ENCODE measurements at places on chromosomes 3 and 15.

DNA sequence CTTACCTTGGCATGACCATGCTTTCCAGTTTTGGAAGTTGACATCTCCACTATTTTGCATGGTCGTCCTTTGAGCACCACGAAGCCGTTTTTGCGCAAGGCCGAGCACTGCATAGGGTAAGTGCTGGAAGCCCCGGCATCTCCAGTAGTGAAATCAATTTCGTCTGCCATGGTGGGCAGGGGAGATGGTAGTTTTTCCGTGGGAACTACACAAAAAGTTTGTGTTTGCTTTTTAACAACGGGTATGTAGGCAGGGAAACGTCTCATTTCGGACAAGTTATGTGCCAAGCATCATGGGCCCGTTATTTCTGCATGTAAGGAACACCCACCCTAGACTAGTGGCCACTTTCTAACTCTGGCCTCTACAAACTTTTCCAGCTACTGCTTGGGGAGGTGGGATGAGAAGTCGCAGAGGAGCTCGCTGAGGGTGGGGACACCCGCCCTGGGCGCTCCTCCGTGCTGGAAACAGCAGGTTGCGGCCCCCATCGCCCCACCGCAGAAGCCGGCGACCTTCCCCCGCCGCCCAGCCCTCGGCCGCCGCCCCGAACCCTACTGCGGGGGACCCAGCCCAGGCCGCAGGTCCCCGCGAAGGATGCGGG lies 701 bp downstream of the EIF5A2 start:
- no peak for DNase-seq

GRCh38 chr3:123447416-123447748 lies 1.5 kb downstream of the ADCY5 start:
- DNase-seq, result no peak

DNA sequence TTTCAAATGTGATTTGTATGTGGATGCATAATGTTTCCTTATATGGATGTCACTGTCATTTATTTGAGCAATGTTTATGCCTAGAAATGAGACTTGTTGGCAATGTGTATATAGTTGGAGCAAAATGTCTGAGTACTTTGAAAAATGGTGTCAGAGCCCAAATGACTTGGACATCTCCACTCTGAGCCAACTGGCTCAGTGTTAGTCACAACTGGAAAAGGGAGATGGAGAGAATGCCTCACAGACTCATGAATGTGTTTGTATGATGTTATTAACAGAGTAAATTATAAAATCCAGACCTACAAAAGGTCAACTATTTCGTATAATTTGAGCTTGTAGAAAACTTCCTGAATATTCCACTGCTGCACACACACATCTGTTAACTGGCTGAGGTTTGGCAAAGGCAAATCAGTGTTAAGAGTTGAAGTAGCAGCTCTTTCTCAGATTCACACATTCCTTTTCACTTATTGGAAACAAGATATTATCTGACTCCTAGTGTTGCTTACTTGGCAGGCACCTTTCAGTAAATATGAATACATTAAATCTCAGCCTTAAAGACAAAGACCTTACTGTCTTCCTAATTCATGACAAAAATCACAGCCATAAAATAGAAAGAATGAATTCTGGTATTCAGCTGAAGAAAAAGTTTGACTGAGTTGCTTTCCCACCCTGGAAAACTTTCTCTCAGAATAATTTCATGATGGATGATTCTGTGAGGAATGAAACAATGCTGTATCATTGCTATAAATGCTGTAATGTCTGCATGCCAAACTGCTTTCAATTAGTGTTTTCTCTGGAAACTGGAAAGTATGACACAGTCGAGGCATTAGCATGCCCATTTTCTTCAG lies 27.0 kb downstream of the ADIPOQ start:
- no peak for DNase-seq

GRCh38 chr15:57213862-57214261 lies 162.4 kb upstream of the CGNL1 start:
- no peak for DNase-seq

DNA sequence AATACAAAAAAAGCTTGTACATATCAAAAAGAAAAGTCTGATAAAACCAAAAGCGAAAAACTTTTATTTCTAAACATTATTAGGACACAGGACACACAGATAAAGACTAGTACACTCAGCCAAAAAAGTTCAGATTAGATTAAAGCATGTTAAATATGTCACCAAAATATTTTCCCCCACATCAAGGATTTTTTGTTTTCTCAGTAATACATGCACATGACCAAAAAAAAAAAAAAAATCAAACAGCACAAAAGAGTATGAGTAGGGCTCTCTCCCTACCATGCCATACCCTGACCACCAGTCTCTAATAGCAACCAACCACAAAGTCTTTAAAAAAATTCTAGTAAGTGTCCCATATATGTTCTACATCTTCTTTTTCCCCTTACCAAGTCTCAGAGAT lies 77.4 kb downstream of the LRRFIP2 start:
- DNase-seq, result no peak

GRCh38 chr3:3160826-3161225 lies 18.7 kb downstream of the CRBN start:
- DNase-seq, result no peak

DNA sequence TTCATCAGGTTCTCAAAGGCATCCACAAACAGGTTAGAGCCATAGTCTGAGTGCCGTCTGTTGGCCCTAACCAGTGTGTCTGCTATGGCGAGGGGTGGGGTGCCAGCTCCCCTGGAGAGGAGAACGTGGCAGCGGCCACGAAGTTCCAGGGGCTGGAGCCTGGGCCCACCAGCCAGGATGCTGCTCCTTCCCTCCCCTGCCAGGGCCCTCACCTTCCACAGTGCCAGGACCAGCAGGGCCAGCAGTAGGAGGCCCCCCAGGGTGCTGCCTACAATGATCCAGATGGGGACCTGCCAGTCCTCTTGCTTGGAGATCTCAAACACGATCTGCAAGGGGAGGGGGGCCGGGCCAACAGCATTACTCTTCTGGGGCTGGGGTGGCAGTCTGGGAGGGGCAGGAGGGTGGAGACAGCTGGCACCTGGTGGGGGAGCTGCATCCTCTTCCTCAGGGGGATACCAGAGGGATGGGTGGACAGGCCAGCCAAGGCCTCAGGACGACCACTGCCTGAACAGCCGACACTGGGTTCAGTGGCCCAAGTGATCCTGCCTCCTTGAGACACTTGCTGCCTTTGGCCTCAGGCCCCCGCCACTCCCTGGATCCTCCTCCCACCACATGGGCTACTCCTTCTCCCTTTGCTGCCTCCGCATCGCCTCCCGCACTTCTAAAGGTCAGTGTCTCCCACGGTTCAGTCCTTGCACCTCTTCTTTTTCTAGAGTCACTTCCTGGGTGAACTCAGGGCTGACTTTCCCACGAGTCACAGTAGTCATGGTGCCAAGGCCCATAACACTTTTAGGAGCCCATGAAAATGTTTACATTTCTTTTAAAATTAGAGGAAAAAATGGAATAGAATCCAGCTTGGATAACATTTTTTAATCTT lies 26.3 kb downstream of the FEM1B start:
- DNase-seq, result no peak

- no peak for DNase-seq
Observed at GRCh38 chr3:185316740-185317412, 46.1 kb upstream of the MAP3K13 start.

DNA sequence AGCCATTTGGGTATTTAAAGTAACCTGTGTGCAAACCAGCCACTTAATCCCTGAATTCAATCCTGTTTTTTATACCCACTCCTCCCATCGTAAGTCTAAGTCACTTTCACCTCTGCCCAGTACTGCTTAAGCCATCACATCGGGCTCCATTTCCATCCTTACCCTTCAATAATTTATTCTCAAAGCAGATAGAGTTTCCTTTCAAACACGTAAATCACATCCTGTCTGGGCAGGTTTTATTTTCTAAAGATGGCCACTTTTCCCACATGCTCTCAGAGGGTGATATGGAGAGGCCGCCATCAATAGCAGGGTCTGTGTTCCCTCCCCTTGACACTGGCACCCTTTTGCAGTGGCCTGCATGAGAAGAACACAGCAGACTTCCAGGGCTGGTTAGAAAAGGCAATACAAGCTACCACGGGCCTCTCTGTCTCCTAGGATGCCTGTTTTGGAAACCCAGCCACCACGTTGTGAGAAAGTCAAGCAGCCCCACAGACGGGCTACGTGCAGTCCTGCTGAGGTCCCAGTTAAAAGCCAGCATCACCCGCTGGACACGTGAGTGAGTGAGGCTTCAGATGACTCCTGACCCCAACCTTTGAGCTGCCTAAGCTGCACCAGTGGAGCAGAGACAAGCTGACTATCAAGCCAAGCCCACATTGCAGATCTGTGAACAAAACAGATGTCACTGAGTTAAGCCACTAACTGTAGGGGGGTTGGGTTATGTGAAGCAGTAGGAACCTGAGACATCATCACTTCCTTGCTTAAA lies 241.8 kb upstream of the SLCO3A1 start:
- DNase-seq, result no peak

- no peak for DNase-seq
Observed at GRCh38 chr3:23785882-23786281, 19.9 kb upstream of the UBE2E1 start.

- no peak for DNase-seq
Observed at GRCh38 chr3:31379598-31379997, 153.1 kb upstream of the STT3B start.

DNA sequence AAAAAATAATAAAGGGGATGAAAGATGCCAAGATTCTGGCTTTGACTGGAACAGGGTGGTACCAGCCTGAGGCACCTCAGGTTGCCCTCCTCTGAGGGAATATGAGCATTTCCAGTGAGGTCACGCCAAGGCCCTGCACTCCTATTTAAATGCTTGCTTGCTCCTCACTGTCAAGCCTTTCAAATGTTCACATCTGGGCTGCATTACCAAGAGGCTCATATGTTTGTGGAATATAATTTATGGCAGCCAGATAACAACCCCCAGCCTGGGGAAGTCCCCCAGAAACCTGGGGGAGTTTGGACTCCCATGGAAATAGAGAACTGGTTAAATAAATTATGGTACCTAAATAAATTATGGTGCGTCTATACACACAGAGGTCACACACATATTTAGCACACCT lies 88.4 kb downstream of the FRMD4B start:
- no peak for DNase-seq

GRCh38 chr3:187782006-187782405 lies 36.7 kb upstream of the BCL6 start:
- no peak for DNase-seq

DNA sequence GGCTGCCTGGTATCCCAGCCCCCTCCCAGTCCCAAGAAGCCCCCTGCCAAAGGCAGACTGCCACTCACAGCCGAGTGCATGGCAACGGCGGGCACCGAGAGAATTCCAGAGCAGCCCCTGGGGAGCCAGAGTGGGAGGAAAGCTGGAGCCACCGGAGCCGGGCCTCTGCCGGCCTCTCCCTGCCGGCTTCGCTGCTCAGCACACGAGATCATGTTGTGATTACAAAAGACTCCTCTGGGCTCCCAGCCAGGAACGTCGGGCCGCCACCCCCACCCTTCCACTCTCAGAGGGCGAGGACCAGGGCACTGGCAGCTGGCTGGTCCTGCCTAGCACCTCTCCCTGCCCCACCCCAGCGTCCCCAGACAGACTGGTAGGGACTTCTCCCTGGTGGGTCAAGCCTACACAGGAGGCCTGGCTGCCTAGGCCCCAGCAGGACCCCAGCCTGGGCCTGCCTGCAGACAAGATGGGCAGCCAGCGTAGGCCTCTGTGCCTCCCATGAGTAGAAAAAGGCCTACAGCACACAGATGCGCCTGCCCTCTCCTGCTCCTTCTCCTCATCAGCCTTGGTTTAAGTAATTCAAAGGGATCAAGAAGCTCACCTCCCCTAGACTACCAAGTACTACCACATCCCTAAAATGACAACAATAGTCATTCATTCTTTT lies at the start of gene CCDC9B:
Gene CCDC9B (minus strand): TSS at position 200 of the 661 bp plus-strand sequence. CDS start 120 bp downstream, at position 80.
- DNase-seq, result no peak

DNA sequence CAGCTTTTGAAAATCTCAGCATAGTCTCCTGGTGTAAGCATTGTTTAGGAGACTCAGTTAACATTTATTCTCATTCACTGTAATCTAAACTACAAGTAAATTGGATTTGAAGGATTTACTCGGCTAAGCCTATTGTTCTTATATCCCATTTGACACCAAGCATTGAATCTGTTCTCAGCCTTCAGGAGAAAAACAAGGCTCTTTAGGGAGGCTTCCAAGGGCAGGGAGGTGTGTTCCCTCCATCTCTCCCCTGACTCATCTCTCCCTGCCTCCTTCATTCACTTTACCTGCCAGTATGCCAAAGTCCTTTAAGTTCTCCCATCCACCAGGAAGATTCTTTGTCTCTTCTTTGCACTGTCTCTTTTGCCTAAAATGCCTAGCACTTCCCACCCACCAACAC lies 347.8 kb downstream of the MFSD1 start:
- no peak for DNase-seq

GRCh38 chr3:172622916-172623700 lies 87.8 kb downstream of the NCEH1 start:
- DNase-seq, result no peak

- DNase-seq, result no peak
Observed at GRCh38 chr15:35393398-35393797, 152.6 kb downstream of the DPH6 start.

DNA sequence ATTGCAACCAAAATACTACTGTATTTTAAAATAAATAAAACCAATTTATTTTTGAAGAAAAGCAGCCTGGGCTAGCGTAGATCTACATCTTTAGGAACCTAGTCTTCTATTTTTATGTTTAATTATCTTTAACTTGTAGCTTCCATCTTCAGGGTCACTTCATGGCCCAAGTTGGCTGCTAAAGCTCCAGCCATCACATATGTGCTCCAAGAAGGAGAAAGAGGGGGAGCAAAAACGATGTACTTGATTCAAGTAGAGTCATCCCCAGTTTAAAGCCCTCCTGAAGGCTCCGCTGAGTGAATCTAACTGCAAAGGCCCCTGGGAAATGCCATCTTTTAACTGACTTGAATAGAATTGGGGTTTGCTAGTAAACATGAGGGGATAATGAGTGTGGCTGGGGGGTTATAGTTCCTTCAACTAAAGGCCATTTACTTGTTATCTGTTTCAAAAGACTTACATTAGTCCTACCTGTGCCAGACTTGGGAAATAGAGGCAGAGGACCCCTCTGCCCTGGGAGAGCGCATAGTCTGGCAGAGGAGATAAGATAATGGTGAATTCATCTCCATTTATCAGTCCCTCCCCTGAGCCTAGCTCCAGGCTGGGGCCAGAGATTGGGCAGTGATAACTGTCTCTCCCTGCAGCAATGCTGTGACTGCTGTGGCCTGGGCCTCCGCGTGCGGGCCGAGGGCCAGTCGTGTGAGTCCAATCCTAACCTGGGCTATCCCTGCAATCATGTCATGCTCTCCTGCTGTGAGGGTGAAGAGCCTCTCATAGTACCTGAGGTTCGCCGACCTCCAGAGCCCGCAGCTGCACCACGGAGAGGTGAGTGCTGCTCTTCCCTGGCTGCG lies 64.6 kb downstream of the FBLN2 start:
- DNase-seq, result no peak

DNA sequence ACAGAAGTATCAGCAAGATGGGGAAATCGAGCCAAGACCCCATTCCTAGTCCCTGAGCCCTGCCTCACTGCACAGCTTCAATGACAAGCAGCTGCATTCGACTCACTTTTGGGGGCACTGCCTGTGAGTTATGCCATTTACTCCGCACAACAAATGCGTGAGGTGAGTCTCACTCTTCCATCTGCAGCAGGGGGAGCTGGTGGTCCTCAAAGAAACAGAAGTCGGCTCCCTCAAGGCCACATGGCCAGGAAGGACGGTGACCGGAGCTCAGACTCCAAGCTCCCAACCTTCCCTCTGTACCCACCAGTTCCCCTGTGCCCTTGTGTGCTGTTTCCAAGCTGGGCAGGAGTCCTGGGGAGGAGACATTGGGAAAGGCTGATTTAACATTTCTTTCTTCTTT lies 127.7 kb upstream of the IQSEC1 start:
- no peak for DNase-seq

Data from GM12864 (cell line).